ENCODE measurements at places on chromosomes 12 and 14.

DNA sequence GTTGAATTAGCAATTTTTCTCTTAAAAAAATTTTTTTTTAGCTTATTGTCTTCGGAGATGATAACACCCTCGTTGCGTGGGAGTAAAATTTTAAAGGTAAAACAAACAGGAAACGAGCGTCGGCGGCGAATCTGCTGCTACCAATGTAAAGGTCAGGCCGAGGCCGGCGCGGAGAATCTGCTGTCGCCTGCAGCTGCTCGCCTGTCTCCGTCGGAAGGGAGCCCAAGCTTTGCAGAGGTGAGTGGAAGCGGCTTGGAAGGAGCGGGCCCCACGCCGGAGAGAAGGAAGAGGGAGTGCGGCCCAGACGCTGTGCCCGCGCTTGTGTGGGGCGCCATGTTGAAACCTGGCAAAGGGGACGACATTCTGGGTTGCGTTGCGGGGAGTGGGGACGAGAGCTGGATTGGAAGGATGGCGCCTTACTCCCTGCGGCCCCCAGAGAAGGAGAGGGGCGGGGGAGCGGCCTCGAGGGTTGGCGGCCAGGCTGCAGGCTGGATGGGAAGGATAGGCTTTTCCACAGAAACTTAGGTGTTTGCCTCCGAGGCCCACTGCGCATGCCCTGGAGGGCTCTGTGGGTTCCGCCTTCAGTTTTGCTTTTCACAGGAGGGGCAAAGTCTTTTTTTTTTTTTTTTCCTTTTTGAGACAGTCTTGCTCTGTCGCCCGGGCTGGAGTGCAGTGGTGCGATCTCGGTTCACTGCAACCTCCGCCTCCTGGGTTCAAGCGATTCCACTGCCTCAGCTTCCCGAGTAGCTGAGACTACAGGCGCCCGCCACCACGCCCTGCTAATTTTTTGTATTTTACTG lies at the start of gene SNRNP35:
Gene SNRNP35 (plus strand): TSS at position 160 of the 800 bp plus-strand sequence. CDS start 7,402 bp downstream, outside the sequence.
- peak; percentile 79 for DNase-seq

DNA sequence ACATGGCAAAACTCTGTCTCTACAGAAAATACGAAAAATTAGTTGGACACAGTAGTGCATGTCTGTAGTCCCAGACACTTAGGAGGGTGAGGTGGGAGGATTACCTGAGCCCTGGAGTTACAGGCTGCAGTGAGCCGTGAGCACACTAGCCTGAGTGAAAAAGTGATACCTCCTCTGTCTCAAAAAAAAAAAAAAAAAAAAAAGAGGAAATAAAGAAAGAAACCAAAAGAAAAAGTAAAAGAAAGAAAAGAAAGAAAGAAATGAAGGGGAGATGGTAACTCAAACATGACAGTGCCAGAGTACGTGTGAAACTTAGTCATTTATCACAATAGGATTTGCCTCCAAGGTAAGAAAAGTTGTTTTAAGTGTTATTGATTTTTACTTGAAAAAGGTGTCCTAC lies 407.0 kb upstream of the MGAT4C start:
- DNase-seq = no peak

- DNase-seq = no peak
Observed at GRCh38 chr14:103094406-103095209, at the start of gene EXOC3L4. EXOC3L4 (plus strand) TSS chr14:103094725; CDS start chr14:103100220, 5,495 bp downstream.

DNA sequence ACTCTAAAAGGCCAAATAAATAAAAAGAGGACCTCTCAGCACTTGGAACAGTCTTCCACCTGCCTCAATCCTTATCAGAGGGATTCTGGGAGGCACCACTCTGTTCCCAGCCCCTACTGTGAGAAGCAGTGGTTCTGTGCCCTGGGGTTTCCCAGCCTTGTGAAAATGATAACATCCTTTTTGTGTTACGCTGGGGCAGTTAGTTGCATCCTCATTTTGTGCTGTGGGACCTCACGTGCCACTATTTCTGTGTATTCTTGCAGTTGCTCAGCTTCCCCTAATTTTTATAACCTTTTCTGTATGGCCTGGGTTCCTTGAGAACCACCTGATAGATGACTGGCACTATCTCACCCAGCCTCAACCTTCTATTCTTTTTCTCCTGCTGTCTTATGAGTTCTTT lies 10.8 kb upstream of the CMA1 start:
- no peak for DNase-seq

DNA sequence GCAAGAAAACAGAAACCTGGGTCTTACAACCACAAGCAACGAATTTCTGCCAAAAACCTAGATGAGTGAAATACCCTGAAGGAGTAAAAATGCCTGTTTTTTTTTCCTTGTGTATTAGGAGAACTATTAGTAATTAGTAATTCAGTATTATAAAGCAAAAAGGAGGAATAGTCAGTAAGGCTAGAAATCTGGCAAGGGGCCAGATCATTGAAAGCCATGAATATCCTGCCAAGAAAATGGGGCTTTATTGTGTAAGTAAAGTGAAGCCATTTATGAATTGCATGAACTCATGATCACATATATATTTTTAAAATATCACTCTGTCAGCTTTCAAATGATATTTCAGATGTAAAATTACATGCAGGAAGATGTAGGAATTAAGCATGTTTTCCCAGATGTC lies 57.9 kb downstream of the TXNDC16 start:
- DNase-seq = no peak

- DNase-seq = no peak
Observed at GRCh38 chr12:77795699-77796098, 35.0 kb upstream of the NAV3 start.

GRCh38 chr12:12715459-12716150 lies 1.6 kb upstream of the CDKN1B start:
- DNase-seq = peak; percentile 8

DNA sequence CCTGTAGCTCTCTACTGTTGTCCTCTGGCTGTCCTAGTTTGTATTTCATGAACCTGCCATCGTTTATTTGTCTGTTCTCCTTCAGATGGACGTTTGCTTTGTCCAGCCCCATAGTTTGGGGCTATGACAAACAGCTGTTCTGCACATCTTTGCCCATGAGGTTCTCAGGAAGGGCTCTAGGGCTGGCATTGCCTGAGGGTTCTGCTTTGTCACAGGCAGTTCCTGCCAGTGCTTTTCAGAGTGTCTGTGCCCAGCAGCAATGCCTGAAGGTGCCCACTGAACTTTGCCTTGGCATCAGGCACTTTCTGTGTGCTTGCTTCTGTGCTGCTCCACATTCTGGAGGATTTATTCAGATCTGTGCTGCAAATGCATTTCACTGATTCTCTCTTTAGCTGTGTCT lies 361.3 kb downstream of the TMEM121 start:
- no peak for DNase-seq

GRCh38 chr14:53808042-53808441 lies 148.6 kb downstream of the BMP4 start:
- peak; percentile 11 for DNase-seq

- DNase-seq = no peak
Observed at GRCh38 chr12:124665511-124665910, 98.1 kb upstream of the NCOR2 start.

DNA sequence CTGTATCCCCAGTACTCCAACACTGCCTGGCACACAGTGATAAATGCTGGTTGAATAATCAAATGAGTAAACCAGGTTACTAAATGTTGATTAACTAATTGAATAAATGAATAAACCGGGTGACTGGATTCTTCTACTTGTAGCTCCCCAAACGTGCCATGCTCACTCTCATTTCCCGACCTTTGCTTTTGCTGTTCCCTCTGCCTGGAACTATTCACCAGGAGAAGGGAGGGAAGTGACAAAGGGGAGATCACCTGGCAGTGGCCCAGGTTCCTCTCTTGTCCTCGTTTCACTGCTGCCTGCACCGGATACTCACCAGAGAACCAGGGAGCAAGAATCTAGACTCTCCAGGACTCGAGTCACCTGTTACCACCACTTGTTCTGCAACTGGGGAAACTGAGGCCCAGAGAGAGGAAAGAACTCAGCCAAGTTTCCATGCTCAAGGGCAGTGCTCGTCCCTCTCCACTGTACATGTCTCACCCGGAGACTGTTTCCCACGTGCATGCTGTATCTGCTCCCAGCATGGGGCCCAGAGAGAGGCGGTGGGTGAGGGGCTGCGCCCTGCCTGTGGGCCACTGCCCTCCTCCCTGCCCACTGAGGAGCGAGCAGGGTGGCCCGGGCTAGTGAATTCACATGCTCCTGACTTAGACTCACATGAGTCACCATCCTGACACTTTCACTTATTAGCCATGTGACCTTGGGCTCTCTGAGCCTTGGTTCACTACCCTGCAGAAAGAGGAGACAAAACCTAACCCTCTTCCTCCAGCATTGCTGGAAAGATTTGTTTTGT lies 17.7 kb upstream of the POP5 start:
- DNase-seq = peak; percentile 71

- no peak for DNase-seq
Observed at GRCh38 chr12:98471085-98471484, 44.3 kb upstream of the TMPO start.

DNA sequence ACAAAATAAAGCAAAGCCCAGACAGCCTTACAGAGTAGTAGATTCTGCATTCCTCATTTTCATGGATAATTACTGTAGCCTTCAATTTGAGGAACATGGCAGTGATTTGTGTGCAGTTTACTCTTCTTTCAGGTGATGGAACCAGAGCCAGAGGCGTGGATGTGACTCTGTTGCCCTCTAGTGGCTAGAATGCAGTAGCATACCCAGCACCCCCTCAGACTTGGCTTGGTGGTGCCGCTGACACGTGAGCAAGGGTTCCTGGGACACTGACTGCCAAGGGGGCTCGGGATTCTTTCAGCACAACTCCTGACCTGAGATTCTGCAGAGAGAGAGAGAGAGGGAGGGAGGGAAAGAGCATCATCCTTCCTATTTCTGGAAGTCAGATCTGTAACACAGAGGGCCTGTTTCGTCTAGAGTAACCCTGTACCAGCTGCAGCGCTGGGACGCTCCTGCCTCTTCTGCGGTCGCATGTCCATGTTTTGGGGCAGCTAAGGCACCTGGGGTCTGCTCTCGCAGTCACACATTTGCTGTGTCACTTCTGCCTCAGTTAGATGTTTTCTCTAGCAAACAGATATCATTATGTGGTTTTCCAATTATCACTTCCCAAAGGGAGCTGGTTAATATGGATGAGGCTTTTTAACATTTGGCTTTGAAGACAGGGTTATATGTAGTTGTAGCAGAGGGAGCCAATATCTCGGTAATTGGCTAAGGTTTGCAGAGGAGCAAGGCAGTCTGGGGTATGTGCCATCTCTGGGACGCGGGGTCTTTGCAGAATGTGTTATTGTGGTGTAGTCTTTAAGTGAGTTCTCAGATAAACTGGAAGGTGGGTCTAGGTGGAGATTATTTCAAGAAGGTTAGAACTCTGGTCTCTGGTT lies 428.1 kb downstream of the NRXN3 start:
- DNase-seq = peak; percentile 60

DNA sequence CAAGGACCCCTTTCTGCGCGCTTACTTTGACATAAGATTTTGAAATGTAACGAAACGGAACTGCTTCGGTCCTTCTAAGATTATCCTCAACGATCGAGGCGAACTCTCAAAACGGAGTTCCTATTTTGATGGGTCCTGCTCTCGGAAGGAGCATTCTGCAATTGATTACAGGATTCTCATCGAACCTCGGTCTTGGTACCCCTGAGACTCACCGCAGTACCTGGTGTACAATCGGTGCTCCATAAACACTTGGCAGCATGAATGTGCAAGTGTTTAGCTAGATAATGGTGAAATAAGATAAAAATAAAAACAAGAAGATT lies 530 bp upstream of the NEMF start:
- DNase-seq = no peak

- no peak for DNase-seq
Observed at GRCh38 chr14:59015482-59015881, 173.0 kb upstream of the DAAM1 start.

GRCh38 chr14:105465209-105466031 lies 9.2 kb upstream of the CRIP2 start:
- DNase-seq = peak; percentile 36

- DNase-seq = no peak
Observed at GRCh38 chr14:25803386-25804018, 753.6 kb upstream of the STXBP6 start.

GRCh38 chr12:1830981-1831963 lies 10.9 kb downstream of the LRTM2 start:
- peak; percentile 75 for DNase-seq

All from epithelial cell of esophagus (primary cell).